ENCODE measurements at places on chromosomes 16 and 17.

DNA sequence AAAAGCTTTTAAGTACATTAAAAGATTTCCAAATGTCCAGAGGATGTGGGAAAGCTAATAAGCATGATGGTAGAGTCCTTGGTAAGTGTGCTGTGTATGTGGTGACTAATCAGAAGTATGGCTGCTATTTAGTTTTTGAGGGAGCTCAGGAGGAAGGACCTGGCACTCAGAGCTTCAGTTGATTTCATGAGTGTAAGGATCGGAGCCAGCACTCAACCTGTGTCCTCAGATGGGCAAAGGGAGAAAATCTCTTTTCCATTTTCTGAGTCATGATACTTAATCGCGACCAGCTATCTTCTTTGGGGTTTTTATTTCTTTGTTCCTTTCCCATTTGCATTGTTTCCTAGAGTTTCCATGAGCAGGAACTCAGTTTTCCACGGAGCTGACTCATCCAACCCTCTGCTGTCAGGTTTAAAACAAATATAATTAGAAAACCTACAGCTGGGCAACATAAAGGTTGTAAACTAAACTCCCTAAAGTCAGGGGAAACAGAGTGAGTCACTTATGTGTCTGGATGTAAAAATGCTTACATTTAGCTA is 125.4 kb downstream of the MAP2K6 start:
- DNase-seq, result no peak

DNA sequence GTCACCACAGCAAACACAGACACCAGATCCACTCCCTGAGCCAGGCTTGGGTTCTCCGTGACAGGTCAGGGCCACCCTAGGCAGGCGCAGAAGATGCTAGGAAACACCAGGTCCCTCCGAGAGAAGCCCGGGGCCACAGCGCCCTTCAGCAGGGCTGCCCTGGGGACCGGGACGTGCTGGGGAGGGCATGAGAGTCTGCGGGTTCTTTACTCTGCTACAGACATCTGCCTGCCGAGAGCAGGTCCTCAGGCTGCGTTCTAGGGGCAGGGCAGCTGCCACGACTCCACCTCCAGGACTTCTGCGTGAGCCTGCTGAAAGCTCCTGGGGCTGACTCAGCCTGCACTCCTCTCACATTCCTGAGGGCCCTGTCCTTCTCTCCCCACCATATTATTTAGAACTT is 11.4 kb downstream of the MYLK3 start:
- no peak for DNase-seq

GRCh38 chr17:40090237-40091119 is 9.9 kb downstream of the NR1D1 start:
- no peak for DNase-seq

GRCh38 chr16:78075800-78076199 is 23.7 kb upstream of the WWOX start:
- DNase-seq, result no peak

DNA sequence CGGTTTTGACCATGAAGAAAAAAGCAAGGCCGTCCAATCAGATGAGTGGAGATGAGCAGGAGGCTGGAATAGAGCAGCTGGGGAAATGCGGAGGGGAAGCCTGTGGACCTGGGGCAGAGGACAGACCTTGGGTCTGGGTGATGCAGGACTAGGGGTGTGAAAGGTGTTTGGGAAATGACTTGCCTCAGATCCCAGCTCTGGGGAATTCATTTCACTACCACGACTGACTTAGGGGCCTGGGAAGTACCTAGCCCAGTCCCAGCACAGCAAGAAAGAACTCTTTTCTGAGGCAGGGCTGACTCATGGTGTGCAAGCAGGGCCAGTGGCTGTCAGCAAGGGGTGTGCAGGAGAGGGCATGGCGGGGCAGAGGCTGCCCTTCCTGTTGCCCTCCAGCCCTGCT is 14.8 kb downstream of the DNAI2 start:
- no peak for DNase-seq

DNA sequence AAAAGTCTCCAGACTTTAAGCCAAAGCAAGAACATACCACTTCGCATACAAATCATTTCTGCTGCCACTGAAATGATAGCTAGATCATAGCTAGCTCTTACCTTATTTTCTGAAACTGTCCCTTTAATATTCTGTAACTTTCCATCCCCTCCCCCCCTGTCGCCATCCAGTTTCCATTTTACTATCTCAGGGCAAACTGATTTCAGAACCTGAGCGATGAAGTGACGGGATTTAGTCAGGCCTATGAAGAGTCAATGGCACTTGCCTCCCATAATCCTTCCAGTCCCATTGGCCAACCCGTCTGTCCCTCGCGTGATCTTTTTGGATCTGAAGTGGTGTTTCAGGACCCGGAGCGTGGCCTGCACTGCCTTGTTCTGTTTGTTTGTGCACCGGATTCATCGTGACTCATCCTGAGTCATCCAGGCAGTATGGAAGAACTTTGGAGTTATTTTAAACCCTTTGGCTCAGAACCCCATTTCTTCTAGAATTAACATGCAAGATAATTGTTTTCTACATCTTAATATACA is 199.8 kb upstream of the CHMP6 start:
- DNase-seq, result peak; percentile 48

GRCh38 chr17:21095735-21096134 is 31.0 kb upstream of the DHRS7B start:
- DNase-seq, result no peak

- no peak for DNase-seq
Measured at GRCh38 chr17:72984145-72984925, 108.2 kb downstream of the SLC39A11 start.

DNA sequence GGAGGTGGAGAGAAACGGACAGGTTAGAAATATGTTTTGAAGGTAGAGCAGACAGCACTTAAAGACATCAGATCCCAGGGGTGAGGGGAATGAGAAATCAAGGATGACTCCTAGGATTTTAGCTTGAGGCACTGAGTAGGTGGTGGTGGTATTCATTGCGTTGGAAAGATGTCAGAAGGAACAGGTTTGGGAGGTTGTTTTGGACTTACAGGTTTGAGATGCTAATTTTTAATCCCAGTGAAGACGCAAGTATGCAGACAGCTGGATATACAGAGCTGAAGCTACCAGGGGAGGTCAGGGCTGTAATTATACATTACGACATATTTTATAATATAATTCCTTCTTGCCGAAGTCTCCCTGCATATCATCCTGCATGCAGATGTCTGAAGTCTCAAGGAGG is 433.3 kb downstream of the XYLT1 start:
- DNase-seq, result peak; percentile 82

DNA sequence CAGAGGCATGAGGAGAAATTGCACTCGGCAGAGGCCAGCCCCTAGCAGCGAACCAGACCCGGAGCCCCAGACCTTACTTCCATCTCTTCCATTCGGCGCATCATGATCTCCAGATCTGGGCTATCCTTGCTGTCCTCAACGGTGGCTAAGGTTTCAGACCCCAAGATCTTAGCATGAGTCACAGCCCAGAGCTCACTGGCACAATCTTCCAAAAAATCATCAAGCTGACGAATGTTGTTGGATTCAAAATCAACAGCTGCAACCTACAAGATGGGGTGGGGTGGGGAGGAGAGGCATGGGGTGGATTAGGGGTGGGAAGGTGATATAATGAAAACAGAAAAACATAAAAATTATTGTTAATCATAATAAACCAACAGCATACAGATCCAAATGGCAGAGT is 39.7 kb upstream of the PITPNM3 start:
- DNase-seq, result no peak

Measured in T47D (cell line).